ENCODE measurements at places on chromosomes 16 and 17.

DNA sequence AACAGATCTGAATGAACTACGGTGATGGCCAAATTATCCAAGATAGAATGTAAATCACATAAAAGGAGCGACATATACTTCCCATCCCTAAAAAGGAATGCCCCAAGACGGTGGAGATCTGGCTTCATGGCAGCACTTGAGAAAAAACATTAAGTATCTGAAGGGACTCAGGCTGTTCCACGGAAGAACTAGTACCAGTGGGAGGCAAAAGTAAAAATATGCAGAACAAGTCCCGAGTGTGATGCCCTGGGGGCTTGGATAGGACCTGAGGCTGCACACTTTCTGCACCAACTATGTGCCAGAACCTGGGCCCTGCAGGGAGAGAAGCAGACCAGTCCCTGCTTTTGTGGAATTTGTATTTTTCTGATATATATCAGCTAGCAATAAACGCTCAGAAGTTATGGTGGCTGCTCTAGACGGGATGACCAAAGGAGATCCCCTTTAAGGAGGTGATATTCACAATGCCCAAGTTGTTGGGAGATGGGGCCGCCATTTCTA, 539 bp upstream of the CKLF start:
- no peak for DNase-seq

GRCh38 chr17:44751806-44752205, 7.0 kb upstream of the ADAM11 start:
- DNase-seq = no peak

GRCh38 chr17:82718986-82719685, 2.6 kb downstream of the FN3KRP start:
- DNase-seq = no peak

DNA sequence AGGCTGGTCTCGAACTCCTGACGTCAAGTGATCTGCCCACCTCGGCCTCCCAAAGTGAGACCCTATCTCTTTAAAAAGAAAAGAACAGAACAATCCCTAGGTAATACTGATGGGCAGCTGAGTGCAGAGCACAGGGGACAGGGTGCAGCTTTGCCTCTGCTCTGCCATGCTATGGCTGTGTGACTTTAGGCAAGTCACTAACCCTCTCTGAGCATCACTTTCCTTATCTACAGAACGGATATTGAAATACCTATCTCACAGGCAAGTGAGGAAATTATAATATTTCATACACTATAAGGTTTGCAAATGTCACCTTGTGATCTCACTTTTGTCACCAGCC, 4.1 kb downstream of the CASKIN2 start:
- DNase-seq = no peak

DNA sequence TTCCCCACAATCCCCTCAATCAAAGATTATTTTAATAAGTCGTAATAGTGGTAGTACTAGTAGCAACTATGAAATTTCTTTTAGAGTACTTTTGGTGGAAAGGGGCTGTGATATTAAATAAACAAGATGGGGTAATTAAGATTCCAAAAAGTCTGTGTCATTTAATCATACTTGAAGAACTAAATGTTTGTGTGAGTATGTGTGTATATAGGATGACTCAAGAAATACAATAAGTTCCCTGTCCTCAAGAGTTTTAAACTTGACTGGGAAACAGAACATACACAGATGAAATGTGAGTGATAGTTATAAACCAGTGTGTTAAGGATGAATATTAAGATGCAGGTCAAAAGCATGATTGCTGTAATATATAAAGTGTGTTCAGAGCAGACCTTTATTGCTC, 2.3 kb downstream of the ALDH3A2 start:
- no peak for DNase-seq

DNA sequence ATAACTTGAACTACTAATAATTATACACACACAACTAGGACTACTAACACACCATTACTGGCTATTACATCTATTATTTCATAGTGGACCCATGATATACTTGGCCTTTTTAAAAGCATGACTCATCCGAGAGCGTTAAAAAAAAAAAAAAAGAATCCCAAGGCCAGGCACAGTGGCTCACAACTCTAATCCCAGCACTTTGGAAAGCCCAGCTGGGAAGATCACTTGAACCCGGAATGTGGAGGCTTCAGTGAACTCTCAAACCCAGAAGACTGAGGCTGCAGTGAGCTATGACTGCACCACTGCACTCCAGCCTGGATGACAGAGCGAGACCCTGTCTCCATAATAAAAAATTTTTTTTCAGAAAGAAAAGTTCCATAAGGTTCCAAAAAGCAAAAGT, 3.1 kb downstream of the GLG1 start:
- no peak for DNase-seq

GRCh38 chr17:56064506-56064905, 88.8 kb upstream of the ANKFN1 start:
- no peak for DNase-seq

DNA sequence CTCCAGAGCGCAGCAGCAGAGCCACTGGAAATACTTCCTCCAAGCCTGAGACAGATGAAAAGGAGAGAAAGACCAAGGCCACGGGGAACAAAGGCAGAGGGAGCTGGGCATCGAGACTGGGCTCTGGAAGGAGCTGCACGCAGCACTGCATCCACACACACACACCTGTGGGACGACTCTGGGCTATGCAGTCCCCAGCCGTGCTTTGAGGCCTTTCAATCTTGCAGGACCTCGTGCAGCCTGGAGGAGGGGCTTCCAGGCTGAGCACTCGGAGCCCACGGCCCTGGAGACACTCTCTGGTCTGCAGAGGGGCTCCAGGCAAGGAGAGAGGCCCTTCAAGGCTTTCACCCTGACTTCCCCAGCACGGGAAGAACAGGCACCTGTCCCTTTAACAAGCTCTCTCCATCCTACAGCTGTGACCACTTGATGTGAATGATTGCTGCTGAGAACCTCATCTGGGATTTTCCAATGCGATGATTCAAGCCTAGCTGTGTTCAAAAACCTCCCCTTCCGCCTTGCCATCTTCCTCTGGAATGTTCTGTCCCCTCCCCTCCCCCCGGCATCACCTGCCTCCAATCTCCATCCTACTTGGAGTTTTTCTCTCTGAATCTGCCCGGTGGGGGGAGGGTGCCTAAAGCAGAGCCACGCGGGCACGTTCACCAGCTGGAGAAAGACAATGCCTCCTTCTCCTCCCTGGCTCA, 37.5 kb downstream of the RBFOX3 start:
- DNase-seq = no peak

DNA sequence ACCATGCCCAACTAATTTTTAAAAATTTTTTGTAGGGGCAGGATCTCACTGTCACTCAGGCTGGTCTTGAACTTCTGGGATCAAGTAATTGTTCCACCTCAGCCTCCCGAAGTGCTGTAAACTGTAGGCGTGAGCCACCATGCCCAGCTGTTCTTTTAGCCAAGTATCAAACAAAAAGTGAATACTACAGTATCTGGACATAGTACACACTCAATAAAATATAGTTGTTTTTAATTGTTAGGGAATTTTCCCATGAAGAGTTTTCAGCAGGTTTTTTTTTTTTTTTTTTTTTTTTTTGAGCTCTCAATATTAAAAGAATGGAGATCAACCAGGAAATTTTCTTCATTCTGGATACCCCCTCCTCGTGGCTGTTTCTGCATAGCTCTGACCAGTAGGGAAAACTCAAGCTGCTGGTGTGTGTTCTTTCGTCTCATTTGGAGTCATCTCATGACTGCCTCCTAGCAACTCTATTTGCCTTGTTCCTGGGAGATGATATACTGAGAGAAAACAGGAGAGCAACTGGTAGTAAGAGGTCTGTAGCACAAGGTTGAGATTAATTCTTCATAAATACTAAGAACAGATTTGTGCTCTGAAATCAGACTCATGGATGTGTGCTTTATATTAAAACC, 16.5 kb upstream of the PHAF1 start:
- no peak for DNase-seq

DNA sequence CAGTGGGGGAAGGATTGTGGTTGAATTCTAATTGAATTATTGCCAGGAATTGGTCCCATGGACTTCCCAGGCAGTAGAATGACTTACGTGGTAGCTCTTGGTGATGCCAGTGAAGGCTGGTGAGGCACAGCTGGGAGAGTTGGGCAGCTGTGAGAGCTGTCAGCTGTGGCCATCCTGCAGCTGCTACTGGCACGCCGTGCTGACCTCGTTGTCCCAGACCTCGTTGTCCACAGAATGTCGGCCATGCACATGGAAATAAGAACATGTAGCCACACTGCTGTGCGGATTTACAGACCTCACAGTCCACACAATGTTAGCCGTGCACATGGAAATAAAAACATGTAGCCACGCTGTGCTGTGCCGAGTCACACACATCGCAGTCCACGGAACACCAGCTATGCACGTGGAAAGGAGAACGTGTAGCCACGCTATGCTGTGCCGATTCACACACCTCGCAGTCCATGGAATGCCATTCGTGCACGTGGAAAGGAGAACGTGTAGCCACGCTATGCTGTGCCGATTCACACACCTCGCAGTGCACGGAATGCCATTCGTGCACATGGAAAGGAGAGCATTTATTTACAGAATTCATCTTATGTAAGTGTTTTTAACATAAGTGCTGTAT, 59.2 kb downstream of the BANP start:
- DNase-seq = no peak

DNA sequence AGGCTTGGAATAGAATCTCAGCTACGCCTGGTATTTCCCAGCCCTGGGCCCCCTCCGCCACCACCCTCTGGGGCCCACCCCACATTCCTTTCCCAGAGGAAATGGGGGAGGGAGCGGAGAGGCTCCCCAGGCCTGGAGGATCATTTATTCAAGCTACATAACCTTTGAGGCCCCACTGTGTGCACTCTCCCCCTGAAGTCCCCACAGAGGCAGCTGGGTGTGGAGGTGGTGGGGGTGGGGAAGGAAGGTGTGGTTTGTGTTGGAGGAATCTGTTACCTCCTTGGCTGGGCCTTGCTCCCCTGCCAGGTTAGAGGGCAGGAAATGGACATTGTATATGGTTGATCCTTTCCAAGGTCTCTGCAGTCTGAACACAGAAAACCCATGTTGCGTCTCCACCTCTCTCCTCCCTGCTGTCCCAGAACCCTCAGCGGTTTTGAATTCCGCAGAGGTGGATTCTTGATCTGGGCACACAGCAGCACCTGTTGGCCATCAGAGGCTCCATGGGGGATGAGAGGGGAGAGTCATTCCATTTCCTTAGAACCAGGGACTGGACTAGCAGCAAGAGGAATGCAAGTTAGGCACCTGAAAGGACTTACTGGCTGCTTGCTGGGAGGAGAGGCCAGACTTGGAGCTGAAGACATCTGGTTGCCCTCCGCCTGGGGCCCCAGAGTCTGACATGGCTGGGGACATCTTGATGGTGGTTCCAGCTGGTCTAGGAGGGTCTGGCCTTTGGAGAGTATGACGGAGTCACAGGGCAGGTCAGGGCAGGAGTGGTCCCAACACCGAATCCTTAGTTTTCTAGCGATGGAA, 23.0 kb downstream of the ARHGAP23 start:
- no peak for DNase-seq

- DNase-seq = no peak
Observed at GRCh38 chr17:62150471-62150870, 85.4 kb upstream of the MED13 start.

- DNase-seq = no peak
Observed at GRCh38 chr16:86870380-86870779, 292.0 kb downstream of the FOXL1 start.

- DNase-seq = no peak
Observed at GRCh38 chr16:77435272-77435820, 512 bp upstream of the ADAMTS18 start.

DNA sequence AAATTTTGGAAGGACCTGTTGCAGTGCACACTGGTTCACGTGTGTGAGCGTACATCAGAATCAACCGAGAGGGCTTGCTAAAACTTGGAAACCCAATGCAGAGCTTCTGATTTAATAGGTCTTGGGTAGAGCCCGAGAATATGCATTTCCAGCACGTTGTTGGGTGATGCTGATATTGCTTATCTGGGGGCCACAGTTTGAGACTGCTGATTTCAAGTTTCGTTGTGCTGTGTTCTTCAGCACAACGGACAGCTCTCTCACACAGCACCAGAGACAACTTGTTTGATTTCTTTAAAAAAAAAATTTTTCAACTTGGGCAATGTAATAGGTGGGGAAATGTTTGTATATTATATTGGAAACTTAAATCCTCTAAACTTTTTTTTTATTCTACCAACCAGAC, 9.4 kb downstream of the OR4D2 start:
- no peak for DNase-seq
